OCI-M1 (cell line): ENCODE measurements at places on chromosomes 11 and 22.

GRCh38 chr11:27161071-27161470 is 120.5 kb downstream of the BBOX1 start:
- DNase-seq, result no peak

GRCh38 chr11:36363361-36364268 is 67.5 kb downstream of the PRR5L start:
- DNase-seq, result peak; percentile 61

DNA sequence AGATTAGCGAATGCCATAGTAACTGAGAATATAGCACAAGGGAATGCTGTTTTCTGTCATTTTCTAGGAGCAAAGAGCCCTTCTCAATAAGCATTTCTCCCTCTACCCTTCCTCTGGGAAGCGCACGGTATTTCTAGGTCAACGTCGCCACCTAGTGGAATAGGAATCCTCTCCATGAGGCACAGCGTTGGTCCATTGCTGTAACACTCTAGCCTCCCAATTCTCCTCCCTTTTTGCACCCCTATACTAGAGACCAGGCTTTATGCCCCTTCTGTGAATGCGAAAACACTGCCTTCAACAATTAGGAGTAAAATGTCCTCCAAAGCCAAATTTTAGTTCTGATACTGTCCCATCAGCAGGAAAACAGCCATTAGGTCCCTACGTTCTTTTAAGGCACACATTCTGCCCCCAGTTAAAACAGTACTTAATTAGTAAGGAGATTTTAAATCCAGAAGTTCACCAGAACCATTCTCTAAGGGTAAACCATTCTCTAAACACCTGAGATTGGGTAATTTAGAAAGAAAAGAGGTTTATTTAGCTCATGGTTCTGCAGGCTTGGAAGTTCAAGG is 12.8 kb upstream of the HYLS1 start:
- peak; percentile 88 for DNase-seq

DNA sequence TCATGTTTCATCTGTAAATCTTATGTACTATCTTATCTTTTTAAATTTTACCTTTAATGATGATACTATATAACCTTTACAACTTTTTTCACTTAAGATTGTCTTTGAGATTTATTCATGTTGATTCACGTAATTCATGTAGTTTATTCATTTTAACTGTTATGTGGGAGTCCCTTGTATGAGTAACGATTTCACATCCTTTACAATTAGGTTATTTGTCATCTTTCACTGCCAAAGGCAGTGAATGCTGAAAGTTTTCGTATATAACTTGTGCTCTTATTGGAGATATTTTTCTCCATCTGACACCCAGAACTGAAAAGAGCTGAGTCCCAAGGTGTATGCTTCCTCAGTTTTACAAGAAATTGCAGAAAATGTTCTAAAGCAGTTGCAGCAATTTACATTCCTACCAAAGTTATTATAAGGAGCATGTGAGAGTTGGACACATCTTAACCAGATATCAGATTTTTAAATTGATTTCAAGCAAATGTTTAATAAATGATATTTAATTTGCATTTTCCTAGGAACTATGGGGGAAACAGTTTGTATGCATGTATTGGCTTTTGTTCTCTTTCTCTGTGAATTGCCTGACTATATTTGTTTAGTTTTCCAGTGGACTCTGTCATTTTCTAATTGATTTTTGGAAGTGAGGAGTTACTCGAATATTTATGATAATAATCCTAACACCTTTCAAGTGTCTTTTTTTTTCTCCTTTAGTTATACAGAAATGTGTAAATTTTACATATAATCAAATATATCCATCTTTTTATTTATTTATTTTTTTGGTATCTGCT is 6.4 kb downstream of the ARL14EP start:
- DNase-seq, result no peak

GRCh38 chr11:11995601-11996000 is 12.8 kb downstream of the DKK3 start:
- DNase-seq, result no peak
